EL (cell line): ENCODE measurements at places on chromosomes 6 and 20.

DNA sequence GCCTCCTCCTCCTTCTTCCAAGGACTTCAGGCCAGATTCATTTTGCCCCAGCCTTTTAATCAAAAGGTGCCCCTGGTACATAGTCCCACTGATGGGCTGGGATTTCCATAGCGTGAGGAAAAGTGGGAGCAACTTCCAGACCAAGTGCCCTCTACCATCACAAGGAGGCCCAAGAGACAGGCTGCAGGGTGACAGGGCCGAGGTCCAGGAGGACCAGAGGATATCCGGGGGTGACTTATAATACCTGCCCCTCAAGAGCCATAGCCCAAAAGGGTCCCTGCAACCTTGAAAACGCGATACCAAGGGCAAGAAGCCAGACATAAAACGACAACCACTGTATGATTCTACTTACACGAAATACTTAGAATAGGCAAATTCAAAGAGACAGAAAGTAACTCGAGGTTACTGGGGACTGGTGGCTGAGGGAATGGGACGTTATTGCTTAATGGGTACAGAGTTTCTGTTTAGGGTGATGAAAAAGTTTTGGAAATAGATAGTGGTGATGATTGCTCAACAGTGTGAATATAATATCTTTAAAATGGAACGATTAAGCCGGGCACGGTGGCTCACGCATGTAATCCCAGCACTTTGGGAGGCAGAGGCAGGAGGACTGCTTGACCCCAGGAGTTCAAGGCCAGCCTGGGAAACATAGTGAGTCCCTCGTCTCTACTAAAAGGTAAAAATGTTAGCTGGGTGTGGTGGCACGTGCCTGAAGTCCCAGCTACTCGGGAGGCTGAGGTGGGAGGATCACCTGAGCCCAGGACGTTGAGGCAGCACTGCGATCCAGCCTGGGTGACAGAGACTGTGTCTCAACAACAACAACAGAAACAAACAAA lies 71.9 kb downstream of the NOL4L start:
- DNase-seq, result no peak

DNA sequence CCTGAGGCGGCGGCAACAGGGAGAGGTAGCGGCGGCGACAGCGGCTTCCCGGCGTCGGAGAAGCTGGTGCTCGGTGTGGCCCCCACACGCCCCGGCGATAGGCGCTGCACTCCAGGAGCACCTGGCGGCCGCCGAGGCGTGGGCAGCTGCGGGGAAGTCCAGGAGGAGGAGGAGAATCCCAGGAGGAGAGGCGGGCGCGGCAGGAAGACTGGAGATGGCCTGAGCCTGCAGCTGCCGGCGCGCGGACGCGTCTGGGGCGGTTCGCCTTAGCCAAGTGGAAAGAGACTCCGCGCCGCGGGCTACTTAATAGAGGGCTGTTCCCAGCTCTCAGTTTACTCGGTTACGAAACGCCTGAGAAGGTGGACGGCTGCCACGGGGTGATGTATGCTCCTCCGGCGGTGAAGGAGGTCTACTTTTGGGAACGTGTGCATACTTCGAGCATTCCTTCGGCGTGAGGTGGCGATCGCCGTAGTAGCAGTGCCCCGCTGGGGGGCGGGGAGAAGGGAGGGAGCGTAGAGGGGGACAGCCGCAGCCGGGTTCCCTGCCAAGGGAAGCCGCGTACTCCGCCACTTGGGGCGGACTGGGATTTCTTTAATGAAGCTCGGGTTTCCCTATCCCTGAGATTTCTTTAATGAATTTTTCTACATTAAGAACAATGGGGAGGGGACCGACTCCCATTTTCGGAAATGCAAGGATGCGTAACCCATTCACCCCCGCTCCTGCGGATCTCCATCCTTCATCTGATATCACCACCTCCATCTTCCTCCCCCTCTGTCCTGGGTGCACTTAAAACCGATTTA lies at the start of gene COL12A1:
Gene COL12A1 (minus strand): TSS at position 278 of the 800 bp plus-strand sequence. CDS start 3,261 bp downstream, outside the sequence.
- peak; percentile 100 for DNase-seq

GRCh38 chr6:113953346-113953745 lies 17.6 kb downstream of the HDAC2 start:
- peak; percentile 74 for DNase-seq

DNA sequence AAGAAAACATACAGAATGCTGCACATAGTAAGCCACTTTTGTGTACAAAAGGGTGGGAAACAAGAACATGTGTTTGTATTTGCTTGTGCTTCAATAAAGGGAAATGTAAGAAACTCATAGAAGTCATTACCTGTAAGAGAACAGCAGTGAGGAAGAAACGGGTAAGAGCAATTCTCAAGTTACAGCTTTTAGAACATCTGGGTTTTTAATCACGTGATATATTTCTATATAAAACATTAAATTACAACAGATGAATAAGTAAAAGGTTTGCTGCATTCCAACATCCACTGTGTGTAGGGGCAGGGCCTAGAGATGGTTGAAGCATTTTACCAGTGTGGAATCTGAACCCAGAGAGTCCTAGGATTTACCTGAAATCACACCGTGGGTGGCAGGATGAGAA lies 36.6 kb upstream of the FAM50B start:
- DNase-seq, result no peak

GRCh38 chr6:20717743-20718142 lies 183.5 kb downstream of the CDKAL1 start:
- no peak for DNase-seq

GRCh38 chr6:2623295-2623694 lies 127.4 kb downstream of the MYLK4 start:
- no peak for DNase-seq

DNA sequence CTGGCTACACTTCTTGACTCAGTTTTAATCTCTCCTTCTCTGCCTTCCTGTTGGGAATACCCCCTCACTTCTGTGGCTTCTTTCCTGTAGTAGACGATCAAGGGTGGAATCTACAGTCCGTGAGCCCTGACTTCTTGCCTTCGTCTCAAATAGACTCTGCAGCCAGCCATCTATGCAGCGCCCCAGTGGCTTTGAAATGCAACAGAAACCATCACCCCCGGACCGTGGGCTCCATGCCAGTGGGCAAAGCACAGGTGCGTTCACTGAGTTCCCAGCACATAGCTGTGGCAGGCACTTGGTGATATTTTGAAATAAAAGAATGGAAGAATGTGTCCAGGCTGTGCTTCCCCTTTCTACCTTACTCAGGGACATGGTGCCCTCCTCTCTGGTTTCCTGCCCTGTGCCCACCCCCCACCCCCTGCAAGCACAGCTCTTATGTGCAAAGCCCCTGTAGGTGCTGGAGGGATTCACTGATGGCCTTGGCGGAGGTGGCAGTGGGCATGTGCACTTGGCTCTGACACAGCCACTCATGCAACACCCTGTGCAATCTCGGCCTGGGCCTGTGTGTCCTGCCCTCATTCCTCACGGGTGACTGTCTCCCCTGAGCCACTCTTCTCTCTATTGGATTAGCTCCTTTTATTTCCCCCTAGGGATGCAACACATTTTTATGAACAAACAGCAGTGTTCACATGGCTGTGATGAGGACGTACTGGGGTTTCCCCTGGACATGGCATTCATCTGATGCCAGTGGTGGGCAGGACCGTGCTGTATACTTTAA lies 5.5 kb upstream of the CDSN start:
- DNase-seq, result peak; percentile 83

- DNase-seq, result peak; percentile 45
Measured at GRCh38 chr6:52361414-52361944, 472 bp upstream of the PAQR8 start.

DNA sequence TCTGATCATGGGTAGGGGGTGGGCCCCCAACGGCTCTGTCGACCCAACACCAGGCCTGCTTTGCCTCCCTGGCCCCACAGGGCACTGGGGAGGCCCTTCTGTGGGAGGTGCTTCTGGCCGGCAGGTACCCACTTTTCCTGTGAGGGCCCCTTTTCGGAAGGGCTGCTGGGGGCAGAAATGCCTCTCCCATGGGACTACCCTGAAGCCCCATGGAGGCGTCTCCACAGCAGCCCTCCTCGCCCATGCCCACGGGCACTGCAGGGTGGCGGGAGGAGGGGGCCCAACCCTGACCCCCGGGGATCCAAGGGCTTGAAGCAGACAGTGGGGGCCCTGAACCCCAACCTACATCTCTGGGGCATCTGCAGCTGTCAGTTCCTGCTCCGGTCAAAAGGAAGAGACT lies 2.3 kb downstream of the BIRC7 start:
- DNase-seq, result no peak

DNA sequence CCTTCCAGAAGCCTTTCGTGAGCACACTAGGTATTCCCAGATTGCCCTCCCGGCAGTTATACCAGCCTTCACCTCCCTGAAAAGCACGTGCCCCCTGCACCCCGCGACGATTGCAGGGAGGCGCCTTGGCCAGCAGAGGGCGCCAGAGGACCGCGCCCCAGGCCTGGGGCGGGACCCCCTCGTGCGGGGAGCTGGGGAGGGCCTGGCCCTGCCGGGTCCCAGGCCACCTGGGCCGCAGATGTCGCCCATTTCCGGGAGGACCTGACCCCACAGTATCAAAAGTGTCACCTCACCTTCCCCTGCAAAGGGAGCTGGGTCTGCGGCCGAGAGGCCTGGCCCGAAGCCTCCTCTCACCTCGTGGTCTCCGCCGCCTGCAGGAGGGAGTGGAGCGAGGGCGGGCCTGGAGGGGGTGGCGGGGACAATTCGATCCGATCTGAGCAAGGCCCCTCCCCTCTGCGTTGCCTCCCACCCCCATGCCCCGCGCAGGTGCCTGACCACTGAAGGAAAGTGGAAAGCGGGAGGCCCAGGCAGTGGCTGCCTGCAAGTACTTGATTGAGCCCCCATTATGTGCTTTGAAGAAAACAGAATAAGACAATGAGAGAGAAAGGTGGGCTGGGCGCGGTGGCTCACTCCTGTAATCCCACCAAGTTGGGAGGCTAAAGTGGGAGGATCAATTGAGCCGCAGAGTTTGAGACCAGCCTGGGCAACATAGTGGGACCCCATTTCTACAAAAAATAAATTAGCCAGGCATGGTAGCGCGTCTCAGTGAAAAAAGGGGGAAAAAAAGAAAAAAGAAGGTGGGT lies 3.5 kb upstream of the SNAI1 start:
- DNase-seq, result peak; percentile 44

DNA sequence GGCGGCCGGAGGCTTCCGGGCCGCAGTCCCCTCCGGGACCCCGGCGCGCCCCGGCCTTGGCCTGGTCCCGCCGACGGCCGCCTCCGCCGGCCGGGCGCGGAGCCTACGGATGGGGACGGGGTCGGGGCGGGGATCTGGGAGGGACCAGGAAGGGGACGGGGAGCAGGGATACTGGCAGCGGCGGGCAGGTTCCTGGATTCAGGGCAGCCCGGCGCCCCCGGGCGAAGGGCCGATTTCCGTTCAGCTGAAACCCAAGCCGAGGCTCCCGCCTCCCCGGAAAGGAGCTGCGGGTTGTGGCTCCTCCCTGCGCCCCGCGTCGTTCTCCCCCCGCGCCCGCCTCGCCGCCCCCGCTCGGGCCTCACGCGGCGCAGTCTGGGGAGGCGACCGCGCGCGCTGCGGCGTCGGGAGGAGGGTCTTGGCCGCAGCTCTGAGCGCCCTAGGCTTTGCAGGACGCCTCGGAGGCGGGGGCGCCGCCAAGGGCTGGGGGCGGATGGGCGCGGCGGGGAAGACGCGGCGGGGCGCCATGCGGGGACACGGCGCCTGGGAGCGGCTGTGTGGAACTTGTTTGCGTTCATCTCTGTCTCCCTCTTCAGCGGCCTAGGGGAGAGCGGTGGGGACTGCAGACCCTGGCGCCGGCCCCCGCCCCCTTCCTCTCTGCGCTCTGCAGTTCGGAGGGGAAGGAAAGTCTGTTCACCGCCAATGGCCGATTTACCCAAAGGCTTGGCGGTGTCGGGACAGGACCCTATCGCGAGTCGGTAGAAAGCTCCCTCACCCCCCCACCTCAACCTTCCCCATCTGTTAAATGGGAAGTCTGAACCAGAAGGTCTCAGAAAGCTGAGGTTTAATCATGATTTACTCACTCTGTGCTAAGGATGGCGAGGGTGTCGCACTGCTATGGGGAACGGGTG lies 22.7 kb upstream of the TMEM181 start:
- DNase-seq, result peak; percentile 46

GRCh38 chr6:12071064-12071615 lies 59.0 kb downstream of the HIVEP1 start:
- DNase-seq, result no peak

DNA sequence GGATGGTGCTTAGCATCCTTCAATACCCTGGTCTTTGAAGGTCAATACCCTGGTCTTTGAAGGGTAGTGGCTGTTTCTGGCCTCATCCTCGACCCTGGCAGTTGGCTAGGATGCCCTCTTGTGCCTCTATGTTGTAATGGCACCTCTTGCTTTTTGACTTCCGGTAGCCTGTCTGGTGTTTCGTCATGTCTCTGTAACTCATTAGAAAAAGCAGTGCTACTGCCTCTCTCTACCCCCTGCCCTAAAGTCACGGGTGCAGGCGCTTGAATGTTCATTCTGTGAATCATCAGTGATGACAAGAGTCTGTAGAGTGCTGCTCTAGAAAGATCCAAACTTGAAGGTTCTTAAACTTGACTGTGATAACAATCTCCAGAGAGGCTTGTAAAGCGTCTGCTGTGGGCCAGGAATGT lies 28.3 kb downstream of the RSPO4 start:
- DNase-seq, result peak; percentile 78

- DNase-seq, result no peak
Measured at GRCh38 chr6:142395266-142395665, 93.5 kb downstream of the ADGRG6 start.

- no peak for DNase-seq
Measured at GRCh38 chr20:21559305-21559704, 45.4 kb upstream of the NKX2-2 start.

- no peak for DNase-seq
Measured at GRCh38 chr20:37380864-37381579, 35.1 kb downstream of the SRC start.

- no peak for DNase-seq
Measured at GRCh38 chr20:36975099-36975818, 23.8 kb upstream of the SAMHD1 start.

DNA sequence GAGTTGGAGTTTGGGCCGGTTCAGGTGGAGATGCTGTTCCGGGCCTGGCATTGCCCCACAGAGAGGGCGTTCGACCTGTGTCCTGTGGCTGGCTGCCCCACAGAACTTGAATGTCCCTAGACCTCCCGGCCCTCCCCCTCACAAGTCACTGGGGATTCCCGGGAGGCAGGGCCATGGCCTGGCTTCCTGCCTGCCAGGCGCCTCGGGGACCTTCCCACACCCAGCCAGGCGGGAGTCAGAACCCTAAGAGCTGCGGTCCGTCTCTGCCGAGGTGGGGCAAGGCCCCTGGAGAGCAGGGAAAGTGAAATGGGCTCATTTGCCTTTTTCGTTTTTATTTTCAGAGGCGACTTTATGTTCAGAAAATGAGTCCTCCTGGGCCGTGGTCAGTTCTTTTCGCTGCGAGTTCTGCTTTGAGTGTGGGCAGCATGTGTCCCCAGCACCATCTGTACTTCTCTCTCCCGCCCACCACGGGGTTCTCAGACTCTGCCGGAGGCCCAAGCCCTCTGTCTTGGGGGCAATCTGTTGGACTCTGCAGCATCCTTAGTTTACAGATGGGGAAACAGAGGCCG lies 8.5 kb downstream of the RBM38 start:
- DNase-seq, result peak; percentile 41

- DNase-seq, result peak; percentile 29
Measured at GRCh38 chr20:13744352-13744751, 40.4 kb downstream of the ESF1 start.

- DNase-seq, result no peak
Measured at GRCh38 chr6:128071212-128071611, 170.4 kb upstream of the THEMIS start.

- DNase-seq, result no peak
Measured at GRCh38 chr6:68710916-68711315, 75.8 kb downstream of the ADGRB3 start.

- no peak for DNase-seq
Measured at GRCh38 chr6:43170417-43170930, 595 bp upstream of the SRF start.
